Activated naive CD4-positive, alpha-beta T cell (primary cell): ENCODE measurements at places on chromosomes 11 and 22.

GRCh38 chr11:61961570-61962212 lies 5.7 kb downstream of the FTH1 start:
- no peak for DNase-seq

GRCh38 chr11:58788355-58789023 lies 56.0 kb downstream of the GLYATL2 start:
- no peak for DNase-seq

GRCh38 chr22:50713571-50714056 lies 24.4 kb upstream of the ACR start:
- DNase-seq, result no peak

DNA sequence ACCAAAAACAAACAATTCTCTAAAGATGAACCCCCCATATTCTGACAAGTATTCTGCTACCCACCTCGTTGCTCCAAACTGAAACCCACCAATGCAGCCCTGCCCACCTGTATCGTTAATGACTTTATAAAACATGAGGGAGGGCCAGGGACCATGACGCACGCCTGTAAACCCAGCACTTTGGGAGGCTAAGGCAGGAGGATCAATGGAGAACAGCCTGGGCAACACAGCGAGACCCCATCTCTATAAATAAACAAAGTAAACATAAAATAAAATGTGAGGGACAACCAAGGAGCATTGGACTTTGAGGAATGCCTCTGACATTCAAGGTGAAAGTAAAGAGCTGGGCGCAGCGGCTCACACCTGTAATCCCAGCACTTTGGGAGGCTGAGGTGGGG lies 39.8 kb upstream of the ATXN10 start:
- DNase-seq, result no peak

DNA sequence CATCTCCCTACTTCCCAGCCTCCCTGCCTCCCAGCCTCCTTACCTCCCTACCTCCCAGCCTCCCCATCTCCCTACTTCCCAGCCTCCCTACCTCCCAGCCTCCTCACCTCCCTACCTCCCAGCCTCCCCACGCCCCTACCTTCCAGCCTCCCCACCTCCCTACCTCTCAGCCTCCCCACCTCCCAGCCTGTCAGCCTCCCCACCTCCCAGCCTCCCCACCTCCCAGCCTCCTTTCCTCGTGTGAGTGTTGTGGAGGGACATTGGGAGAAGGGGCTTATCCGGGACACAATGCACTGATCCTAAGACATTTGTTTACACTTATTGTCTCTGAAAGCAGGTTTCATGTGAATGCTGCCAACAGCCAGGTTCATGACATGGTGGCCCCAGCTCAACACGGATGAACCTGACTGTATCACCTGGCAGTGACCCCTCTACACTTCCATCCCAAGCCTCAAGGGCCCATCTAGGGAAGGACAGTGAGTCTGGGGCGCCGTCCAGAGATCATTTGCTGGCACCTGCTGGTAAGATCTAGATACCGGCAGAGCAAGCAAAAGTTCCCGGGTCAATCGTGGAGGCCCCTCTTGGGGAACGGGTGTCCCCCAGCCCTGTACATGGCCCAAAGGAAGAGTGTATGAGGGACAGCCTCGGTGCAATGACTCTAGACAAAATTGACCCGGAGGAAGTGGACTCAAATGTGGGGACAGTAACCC lies 34.5 kb upstream of the TH start:
- DNase-seq, result no peak

- DNase-seq, result no peak
Measured at GRCh38 chr22:50218996-50219727, 18.4 kb downstream of the SELENOO start.

DNA sequence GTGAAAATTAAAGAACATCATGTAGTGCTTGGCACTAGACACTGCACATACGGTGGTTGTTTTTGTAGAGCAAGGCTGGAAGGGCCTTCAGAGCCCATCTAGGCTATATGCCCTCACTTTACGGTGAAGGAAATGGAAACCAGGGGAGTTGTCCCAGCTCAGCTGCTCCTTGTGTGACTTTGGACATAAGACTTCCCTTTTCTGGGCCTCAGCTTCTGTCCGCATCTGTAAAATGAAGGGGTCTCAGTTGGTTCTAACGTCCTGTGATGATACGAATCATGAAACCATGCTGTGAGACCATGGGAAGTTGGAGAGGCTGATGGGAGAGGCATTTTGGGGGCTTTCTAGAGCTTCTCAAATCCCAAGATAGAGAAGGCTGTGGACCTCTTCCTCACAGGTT lies 4.7 kb downstream of the KCNE3 start:
- no peak for DNase-seq

GRCh38 chr11:85627332-85627997 lies at the start of gene DLG2:
Gene DLG2, minus strand, starts transcription at chr11:85627344.
- DNase-seq, result no peak

GRCh38 chr11:64419818-64420485 lies 61.0 kb downstream of the RPS6KA4 start:
- no peak for DNase-seq

GRCh38 chr11:125171974-125172373 lies 7.4 kb downstream of the PKNOX2 start:
- no peak for DNase-seq

- no peak for DNase-seq
Measured at GRCh38 chr11:76672431-76673175, 2.1 kb upstream of the LRRC32 start.
